ENCODE measurements at places on chromosomes 7 and 10.

- DNase-seq = no peak
Observed at GRCh38 chr7:106358103-106358663, 73.4 kb upstream of the NAMPT start.

GRCh38 chr7:48052748-48053147, 17.4 kb downstream of the C7orf57 start:
- DNase-seq = no peak

GRCh38 chr7:38190011-38190410, 12.0 kb downstream of the STARD3NL start:
- DNase-seq = no peak

- DNase-seq = no peak
Observed at GRCh38 chr7:33981226-33981625, 75.9 kb downstream of the BMPER start.

DNA sequence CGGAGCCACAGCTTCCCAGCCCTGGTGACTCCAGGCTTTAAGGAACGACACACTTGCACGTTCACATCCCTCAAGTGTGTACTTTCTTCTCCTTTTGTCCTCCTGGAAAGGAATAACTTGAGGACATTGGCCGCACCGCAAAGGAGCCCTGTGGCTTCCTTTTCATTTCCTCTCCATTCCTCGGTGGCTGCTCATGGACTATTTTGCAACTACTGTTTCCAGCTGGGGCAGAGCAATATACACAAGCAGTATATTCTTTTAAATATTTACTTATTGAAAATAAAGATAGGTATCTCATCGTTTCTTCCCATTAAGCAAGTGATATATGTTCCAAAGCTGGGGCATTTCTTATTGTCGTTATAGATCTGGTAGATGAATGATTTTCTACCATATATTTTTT, 97.2 kb upstream of the LYZL1 start:
- DNase-seq = no peak

Measured in caudate nucleus (tissue), 63 donors.